Posterior vena cava (tissue), 2 donors: ENCODE measurements at places on chromosomes 5 and 9.

- DNase-seq, result no peak
Observed at GRCh38 chr5:171055875-171056454, 194.1 kb downstream of the RANBP17 start.

GRCh38 chr5:1723957-1724821, 75.4 kb downstream of the MRPL36 start:
- DNase-seq, result peak; percentile 45

GRCh38 chr9:35342221-35342958, 147.5 kb upstream of the RUSC2 start:
- DNase-seq, result no peak

DNA sequence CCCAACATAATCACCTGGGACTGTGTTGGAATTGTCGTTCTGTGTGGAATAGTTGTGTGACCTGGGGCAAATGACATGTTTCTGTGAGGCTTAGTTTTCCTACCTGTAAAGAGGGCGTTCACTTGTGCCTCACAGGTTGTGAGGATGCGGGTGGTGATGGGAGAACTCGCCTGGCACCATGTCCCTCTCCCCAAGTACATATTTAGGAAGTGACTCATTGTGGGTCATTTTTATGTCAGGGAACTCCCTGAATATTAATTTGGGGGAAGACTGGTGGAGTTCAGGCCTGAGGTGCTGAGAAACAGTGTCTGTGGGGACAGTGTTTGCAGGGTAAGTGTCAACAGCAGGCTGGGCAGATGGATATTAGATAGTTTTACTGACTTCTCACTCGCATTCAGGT, 144.7 kb downstream of the KDM4C start:
- no peak for DNase-seq

DNA sequence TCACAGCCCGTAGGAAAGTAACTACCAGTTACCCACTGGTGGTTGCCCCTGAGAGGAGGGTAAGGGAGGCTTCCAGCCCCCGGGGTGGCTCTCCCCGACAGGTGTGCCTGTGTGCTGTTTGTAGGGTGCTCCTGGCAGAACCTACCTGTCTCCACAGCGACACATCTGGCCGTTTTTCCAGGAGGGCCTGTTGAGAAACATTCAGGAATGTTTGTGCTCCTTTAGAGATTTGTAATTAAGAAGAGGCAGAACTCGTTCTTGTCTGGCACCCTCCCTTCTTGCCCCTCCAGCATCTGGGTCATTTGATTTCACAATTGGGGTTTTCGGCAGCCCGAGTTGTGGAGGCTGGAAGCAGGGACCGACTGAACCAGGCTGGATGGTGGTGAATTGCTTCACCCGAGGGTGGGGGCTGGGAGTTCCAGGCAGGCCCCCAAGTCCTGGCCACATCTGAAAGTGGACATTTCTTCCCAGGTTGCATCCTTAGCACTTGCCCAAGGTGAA, 74.2 kb downstream of the WWC1 start:
- no peak for DNase-seq

- no peak for DNase-seq
Observed at GRCh38 chr9:93017621-93018020, 40.9 kb upstream of the SUSD3 start.

DNA sequence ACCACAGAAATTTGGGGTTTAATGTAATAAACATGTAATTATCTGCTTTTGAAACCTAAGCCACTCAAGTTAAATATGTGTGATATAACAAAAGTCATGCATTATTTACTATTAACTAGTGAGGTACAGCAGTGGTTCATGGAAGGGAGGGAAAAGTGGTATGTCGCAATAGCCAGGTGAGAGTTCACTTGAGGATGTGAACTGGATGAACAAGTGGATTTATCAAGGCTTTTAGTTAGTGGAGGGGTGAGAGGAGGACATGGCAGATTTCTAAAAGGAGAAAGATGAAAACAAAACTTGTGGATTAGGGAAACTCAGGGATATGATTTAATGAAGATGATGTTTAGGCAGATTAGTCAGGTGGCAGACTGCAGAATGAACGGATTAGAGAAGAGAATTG, 141.3 kb upstream of the NFIB start:
- no peak for DNase-seq

GRCh38 chr9:18675332-18675731, 201.4 kb downstream of the ADAMTSL1 start:
- DNase-seq, result no peak

DNA sequence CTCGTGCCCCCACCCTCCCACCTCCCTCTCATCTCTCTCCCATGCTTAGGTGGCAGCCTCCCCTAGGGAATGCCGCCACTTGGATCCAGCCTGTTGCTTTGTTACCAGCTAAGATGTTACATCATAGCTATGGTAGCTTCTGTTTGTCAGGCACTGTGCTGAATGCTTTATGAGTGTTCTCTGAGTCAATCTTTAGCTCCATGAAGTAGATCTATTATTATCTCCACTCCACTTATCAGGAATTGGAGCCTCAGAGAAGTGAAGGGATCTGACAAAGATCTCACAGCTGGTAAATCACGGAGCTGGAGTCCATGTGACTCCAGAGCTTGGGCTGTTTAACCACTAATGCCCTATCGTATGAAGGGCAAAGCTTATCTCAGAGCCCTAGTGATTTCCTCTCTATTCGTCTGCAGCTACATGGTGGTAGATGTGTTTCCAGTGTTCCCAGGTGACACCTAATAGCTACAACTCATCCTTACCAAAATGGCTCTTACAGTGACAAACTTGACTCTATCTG, 54.1 kb downstream of the GARNL3 start:
- DNase-seq, result no peak

- no peak for DNase-seq
Observed at GRCh38 chr5:40124367-40124766, 555.3 kb upstream of the PTGER4 start.

DNA sequence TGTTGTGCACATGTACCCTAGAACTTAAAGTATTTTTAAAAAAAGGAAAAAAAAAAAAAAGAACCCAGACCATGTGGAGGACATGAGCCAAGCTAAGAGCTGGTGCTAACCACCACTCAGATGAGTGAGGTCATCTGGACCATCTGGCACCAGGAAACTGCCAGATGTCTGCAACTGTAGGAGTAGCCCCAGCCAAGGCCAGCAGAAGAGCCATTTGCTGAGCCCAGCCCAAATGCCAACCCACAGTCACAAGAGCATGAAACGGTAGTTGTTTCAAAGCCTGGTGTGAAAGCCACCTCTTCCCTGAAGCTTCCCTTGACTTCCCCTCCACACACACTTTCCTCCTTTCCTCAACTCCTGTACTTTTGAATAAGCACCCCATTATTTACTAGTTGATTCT, 69.2 kb upstream of the FCN1 start:
- DNase-seq, result no peak

DNA sequence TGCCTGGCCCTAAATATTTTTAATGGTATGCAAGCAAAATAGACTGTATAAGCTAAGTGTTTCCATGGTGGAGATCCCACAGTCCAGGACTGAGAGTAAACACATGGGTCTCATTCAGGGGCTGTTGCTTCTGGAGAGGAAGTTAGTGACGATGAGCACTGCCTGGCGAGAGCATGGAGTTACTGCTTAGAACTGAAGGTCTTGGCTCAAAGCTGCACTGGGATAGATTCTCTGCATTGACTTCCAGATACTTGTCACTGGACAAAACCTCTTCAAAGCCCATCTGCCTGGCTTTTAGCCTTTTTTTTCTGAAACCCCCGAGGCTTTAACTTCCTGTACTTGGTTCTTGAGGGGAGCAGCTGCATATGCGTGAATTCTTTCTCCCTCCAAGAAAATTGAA, 39.2 kb downstream of the GPR107 start:
- no peak for DNase-seq

GRCh38 chr5:113917997-113918396, 404.5 kb downstream of the YTHDC2 start:
- DNase-seq, result no peak

DNA sequence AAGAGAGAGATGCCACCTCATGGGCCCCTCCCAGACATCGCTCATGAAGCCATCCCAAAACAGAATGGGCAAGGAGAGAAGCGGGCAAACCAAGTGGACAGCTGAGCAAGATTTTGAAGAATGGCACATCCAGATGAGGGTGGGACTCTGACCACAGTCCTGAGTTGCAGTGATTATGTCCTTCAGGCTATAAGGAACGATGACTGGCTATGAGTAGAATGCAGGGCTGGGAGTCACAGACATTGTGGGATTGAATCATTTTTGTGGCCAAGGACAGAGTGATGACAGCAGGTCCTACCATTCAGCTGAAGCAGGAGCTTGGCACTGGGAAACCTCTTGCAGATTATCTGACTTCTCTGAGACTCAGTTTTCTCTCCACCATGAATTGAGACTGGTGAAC, 245.7 kb upstream of the SLC30A5 start:
- DNase-seq, result no peak

GRCh38 chr5:135272311-135272805, 126.7 kb downstream of the MACROH2A1 start:
- DNase-seq, result no peak

- DNase-seq, result peak; percentile 90
Observed at GRCh38 chr5:139863361-139863760, 67.8 kb downstream of the PSD2 start.

GRCh38 chr9:124146031-124146561, 111.7 kb upstream of the NEK6 start:
- no peak for DNase-seq

DNA sequence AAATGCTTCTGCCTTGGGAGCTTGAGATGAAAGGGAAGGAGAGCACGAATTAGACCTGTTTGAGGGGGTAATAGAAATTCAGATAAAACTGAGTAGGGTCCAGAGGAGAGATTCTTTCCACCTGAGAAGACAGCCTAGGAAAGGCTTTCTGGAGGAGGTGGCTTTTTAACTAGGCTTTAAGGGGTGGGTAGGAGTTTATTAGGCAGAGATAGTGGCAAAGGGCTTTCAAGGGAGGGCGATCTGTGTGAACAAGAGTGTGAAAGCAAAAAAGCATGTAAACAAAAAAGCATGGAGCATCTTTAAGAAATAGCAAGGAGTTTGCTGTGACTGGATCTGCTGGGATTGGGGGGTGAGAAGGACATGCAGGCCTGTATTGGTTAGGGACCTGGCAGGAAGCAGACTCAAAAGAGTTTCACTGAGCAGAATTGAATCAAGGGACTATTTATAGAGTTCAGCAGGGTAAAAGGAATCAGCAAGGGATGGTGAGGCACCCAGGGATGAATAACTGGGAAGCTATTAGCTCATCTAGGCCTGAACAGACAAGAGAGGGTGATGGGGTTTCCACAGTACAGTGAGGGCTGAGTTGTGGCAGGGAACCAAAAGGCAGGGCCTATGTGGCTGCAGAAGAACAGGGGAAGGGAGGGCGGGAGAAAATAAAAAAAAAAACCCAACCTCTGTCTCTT, 18.8 kb downstream of the SLC1A1 start:
- DNase-seq, result no peak

- DNase-seq, result peak; percentile 93
Observed at GRCh38 chr5:38556599-38557307, at the start of gene LIFR. Gene LIFR (minus strand): TSS chr5:38556646. CDS start chr5:38530647, 25,999 bp downstream.

DNA sequence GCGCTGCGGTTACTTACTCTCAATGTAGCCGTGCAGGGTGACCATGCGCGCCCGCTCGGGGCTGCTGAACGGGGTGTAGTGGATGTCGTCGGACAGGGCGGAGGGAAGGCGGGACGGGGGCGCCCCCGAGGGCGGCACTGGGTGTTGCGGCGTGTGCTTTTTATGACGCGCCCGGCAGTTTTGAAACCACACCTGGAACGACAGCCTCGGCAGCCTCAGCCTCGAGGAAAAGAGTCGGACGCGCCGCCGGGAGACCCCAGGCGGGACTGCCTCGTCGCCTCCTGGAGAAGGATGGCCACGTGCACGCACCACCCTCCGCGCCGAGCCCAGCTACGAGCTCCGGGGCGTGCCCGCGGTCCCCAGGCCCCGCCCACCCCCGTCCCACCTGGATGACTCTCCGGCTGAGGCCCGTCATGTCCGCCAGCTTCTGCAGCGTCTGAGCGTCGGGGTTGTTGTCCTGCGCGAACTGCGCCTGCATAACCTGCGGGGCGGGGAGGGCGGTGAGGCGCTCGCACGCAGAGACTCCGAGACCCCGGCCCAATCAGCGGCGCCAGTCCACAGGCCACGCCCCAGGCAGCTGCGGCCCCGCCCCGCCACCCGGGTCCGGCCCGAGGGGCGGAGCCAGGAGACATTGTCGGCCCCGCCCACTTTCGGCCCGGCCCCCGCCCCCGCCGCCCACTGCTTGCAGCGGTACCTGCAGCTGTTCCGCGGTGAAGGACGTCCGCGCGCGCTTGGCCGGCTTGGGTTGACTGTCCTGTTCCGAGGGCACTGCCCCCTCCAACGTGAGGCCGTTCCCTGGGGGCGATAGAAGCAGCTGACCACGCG, 15.0 kb downstream of the LHX6 start:
- peak; percentile 77 for DNase-seq

DNA sequence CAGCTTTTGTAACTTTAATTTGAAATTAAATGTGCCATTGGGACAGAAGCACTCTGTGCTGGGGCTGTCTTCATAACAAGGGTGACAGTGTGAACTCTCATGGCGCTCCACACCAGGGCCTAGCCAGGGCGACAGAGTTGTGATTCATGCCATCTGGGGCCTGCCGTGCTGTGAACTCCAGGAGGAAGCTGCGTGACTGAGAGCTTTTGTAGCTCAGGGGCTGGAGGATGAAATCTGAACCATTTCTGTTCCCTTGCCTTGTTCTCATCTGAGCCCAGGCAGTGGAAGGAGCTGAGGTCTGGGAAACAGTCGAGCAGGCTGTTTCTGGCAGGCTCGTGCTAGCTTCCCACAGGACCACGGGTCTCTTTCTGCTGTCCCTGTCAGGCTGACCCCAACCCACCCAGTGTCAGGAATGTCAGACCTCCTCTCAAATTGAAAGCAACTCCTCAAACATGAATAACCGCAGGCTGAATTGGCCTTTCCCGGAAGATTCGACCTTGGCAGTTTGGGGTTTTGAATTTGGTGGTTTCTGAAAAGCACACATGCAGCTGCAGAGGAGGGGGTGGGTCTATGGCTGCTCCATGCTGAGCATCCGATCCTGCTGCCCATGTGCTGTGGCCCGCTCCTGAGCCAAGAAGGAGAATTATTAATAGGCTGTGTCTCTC, 69.2 kb upstream of the RPS23 start:
- DNase-seq, result peak; percentile 82

- DNase-seq, result no peak
Observed at GRCh38 chr9:115300874-115301273, 182.9 kb upstream of the TNC start.

DNA sequence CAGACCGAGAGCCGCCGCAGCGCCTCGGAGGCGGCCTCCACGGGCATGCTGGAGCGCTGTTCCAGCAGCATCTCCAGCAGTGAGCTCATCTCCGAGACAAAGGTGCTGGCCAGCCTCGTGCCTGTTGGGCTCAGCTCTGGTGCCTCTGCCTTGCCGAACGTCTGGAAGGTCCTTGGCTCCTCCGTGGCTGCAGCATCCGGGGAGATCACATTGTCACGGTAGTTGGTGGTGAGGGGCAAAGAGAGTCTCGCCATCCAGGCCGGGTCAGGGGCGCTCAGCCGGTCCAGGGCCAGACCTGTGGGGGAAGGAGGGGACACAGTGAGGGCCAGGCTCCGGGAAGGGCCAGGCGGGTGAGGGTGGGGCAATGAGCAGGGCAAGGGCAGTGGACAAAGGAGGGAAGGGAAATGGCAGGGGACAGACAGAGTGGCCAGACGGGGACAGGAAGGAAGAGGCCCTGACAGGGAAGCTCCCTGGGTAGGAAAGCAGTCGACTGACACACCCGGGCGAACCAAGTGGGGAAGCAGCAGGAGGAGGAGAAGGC, 12.4 kb downstream of the PCDH12 start:
- no peak for DNase-seq

- DNase-seq, result no peak
Observed at GRCh38 chr5:95384485-95385213, 6.5 kb upstream of the FAM81B start.

- DNase-seq, result no peak
Observed at GRCh38 chr9:133880136-133880535, 112.0 kb downstream of the VAV2 start.
